ENCODE measurements at places on chromosomes 16 and 17.

GRCh38 chr17:38867179-38867967 lies 2.5 kb upstream of the LASP1 start:
- DNase-seq = peak; percentile 44

DNA sequence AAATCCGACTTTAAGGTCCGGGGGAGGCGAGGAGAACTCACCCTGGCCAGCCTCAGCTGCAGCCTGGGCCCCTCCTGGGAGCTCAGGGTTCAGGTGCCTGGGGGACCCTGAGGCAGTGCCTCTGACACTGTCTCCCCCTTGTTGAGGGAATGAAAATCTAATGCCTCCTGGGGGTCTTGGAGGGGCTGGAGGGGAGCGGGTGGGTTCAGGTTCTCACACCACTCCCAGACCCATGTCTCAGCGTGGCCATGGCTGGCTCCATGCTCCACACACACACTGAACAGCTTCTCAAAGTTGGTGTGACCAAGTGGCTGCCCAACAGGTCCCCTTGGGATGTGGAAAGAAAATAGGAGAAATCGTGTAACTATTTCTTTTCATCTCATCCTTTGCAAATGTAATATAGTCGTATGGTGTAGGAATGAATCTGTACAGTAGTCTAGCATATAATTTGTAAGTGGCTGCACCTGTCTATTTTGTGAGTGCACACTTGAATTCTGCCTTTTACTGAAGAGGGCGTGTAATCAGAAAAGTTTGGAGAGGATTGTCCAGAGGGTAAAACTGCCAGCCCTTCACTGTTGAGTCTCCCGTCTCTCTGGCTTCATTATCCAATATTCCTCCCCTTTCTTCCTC lies 788 bp upstream of the PRCD start:
- no peak for DNase-seq

DNA sequence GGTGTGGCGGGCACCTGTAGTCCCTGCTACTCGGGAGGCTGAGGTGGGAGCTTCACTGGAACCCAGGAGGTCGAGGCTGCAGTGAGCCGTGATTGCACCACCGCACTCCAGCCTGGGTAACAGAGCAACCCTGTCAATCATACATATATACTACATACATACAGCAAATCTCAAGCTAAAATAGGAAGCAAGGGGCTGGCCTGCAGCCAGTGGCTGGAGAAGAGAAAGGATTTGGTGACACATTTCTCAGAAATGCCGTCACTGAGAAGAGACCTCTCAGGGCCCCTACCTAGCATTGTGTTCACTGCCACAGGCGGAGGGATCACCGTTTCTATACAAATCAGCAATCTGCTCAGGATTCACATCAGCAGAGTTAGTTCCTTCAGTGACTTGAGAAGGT lies 16.9 kb downstream of the NARF start:
- no peak for DNase-seq

GRCh38 chr16:68778551-68779231 lies 41.6 kb downstream of the CDH1 start:
- DNase-seq = no peak

DNA sequence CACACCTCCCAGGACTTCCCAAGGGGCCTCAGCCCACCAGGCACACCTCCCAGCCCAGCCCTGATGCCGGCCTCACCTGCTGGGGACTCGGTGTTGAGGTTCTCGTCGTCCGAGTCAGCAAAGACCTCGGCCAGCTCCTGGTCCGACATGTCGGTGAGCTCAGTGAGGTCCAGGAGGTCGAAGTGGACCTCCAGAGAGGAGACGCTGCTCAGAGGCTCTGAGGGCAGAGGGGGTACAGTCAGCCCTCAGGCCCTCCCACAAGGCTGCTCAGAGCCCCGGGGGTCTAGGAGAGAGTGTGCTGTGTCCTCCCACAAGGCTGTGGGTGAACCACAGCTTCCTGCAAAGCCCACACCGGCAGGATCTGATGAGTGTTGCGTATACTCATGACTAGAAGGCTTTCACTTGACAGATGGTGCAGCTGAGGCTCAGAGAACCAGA lies 10.5 kb downstream of the DBNDD1 start:
- DNase-seq = peak; percentile 53

DNA sequence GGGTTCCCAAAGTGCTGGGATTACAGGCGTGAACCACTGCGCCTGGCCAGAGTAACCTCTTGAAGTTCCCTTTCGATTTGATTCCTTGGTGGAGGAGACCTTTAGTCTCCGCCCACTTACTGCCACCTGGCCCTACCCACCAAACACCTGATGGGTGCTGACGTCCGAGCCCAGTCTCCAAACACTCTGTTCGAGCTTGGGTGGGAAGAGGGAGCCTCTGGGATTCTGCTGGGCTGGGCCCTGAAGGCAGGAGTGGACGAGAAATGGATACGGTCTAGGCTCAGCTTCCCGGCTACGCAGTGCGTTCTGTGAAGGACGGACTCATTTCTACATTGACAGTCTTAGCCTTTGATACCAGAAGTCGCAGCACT lies 870 bp upstream of the ITGA3 start:
- DNase-seq = no peak

- DNase-seq = no peak
Observed at GRCh38 chr17:3678821-3679530, 10.4 kb downstream of the EMC6 start.

GRCh38 chr16:813916-814412 lies 13.4 kb upstream of the GNG13 start:
- DNase-seq = no peak

DNA sequence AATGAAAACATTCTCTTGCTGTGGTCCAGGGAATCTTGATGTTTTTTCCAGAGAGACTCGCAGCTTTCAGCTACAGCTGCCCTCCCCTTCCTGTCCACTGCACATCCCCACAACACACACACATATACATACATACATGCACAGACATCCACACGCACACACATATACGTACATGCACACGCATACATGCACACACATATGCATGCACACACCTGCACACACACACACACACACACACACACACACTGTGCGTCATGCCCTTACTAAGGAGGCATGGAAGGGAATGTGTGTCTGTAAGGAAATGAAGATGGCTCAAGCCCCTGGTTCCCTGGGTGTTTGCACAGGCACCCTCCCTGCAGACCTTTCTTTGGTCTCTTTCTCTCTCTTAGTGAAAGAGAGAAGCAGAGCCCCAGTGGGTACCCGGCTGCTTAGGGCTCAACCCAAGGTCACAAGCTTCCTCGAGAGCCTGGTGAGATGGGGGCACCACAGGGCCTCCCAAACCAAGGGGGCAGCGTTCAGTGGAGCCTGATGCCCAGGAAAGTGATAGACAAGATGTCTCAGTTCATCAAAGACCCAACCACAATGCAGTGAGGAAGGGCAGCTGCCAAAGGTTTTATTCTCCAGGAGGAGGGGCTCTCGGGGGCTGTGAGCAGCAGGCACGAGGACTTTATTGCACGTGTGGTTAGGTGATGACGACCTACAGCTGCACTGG lies 33.3 kb downstream of the TNFRSF13B start:
- DNase-seq = no peak

GRCh38 chr16:75377729-75378386 lies 55.4 kb downstream of the CFDP1 start:
- DNase-seq = no peak

DNA sequence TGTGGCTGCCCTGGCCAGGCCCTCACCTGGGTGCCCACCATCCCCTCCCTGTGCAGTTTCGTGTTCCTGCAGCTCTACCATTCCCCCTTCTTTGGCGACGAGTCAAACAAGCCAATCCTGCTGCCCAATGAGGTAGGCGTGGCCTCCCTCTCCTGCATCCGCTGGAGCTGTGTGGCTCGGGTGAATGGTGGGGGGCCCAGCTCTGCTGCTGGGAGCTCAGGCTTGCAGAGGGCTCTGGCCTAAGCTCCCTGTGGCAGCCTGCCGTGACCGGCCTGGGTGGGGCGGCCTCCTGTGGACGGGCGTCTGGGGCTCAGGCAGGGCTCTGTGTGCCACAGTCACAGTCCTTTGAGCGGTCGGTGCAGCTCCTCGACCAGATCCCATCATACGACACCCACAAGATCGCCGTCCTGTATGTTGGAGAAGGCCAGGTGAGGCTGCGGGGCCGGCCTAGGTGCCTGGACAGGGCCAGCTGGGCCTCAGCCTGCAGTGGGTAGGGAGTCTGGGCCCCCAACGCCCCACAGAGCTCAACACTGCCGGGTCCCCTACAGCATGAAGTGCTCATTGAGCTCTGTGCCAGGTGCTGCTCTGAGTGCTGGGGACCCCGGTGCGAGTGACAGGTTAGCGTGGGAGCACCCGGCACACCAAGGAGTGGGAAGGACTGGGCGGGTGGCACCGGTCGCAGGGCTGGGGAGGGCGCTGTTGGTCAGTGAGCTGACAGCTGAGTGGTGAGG lies 37.3 kb downstream of the TSC2 start:
- DNase-seq = no peak

- DNase-seq = no peak
Observed at GRCh38 chr17:75301049-75301448, 11.8 kb upstream of the SLC25A19 start.

DNA sequence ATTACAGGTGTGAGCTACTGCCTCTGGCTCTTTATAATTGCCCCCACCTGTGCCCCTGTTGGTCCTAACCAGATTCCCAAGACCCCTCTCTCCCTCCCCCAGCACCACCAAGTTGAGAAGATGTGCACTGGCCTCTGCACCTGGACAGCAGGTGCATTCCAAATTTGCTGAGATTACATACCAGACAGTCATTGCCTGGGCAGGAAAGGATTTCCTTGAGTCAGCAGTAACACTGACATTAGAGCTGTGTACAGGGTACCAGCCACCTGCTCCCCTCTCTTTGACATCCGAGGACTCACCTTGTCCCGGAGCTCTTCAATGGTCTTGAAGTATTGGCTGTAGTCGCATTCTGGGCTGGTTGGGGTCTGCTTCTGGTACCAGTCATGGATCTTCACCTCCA lies 659 bp downstream of the KRT15 start:
- DNase-seq = no peak

- DNase-seq = no peak
Observed at GRCh38 chr17:34823023-34823422, 138.2 kb downstream of the CCT6B start.

GRCh38 chr17:36461330-36462110 lies 25.0 kb upstream of the ZNHIT3 start:
- DNase-seq = no peak

DNA sequence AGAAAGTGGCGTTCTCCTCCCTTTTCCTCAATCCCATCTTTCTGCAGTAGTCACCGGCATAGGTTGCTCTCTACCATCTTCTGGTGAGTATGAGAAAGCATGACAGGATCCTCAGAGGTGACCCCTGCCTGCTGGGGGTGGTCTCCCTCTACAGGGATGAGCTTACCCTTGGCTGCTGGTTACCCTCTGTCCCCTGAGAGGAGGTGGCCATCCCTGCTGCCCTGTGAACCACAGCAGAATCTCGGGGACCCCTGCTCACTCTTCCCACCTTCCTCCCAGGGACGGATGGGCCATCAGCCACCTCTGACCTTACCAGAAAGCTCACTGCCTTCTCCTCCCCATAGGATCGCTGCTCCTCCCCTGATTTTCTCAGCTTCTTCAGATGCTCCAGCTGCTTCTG lies 7.8 kb downstream of the MEFV start:
- DNase-seq = no peak

GRCh38 chr17:29588562-29589411 lies 661 bp downstream of the GIT1 start:
- no peak for DNase-seq

DNA sequence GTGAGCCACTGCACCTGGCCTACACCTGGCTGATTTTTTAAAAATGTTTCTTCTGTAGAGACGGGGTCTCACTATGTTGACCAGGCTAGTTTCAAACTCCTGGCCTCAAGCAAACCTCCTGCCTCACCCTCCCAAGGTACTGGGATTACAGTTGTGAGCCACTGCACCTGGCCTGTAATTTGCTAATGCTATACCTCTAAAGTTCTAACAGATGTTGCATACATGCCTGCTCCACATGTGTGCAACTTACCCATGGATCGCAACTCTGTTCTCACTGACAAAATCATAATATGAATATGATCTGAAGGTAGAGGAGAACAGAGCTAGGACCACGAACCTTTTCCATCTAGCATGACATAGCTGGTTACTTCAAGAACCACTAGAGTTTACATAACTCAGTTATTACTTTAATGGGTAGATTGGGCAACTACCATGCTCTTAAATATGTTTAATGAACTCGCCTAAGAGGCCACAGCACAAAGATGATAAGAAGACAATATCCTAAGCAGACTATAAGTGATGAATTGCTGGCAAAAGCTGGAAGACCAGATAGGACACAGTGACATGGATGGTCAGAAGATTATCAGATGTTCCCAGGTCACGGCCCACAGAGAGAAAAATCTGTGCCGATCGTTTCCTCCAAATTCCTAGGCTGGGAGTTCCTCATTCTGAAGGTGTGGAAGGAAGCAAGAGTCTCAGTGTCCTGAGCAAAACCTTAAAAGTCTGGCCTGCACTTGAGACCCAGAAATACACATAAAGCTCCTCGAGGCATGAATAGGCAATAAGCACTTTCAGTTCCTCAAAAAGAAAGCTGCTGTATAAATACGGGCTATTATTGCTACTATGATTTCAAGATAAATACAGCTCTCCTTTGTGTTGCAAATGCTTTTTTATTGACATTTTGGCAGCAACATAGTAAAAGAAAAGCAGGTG lies 53.6 kb upstream of the ICAM2 start:
- no peak for DNase-seq

- no peak for DNase-seq
Observed at GRCh38 chr16:86291491-86291890, 218.8 kb upstream of the FOXF1 start.

DNA sequence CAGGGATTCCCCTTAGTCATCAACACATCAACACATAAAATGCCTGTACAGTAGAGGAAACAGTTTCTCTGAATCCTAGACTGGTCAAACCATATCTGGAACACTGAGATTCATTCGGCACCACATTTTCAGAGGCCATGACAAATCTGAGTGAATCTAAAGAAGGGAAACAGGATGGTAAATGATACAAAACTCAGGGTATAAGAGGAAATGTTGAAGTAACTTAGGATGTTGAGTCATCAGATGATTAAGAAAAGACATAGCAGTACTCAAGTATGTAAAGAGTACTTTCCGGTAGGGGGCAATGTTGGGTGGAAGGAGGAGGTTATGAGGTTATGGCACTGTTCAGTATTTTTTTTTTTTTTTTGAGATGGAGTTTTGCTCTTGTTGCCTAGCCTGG lies 358.5 kb upstream of the PMFBP1 start:
- DNase-seq = no peak

- DNase-seq = no peak
Observed at GRCh38 chr16:28587386-28587785, 9.5 kb downstream of the SULT1A2 start.

- no peak for DNase-seq
Observed at GRCh38 chr17:18267366-18267765, 6.9 kb downstream of the MIEF2 start.

DNA sequence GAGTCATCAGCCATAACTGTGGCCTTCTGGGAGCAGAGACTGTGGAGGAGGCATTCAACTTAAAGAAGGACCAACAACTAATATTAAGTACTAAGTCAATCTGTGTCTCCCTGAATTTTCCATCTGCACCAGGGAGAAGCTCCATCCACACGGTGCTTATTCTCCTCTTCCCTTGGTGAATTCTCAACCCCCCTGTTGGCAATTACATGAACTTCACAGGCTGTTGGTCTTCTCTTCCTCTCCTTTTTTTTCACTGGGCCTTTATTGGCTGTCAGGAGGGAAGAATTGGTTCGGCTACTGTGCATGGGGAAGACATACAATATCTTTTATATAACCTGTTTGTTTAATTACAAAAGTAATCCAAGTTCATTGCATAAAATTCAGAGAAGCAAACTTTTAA lies 152.8 kb upstream of the IRX6 start:
- no peak for DNase-seq

GRCh38 chr17:3904501-3904900 lies 11.6 kb upstream of the CAMKK1 start:
- DNase-seq = no peak

All from activated CD4-positive, alpha-beta T cell treated with anti-CD3 and anti-CD28 coated beads, Interleukin-2, amount 50 U/mL, for 1 hour (primary cell).